ENCODE measurements at places on chromosomes 7 and 10.

GRCh38 chr10:87961314-87961713 is 97.9 kb downstream of the PTEN start:
- DNase-seq, result no peak

- no peak for DNase-seq
Measured at GRCh38 chr10:43852149-43852548, 203.5 kb upstream of the ZNF32 start.

DNA sequence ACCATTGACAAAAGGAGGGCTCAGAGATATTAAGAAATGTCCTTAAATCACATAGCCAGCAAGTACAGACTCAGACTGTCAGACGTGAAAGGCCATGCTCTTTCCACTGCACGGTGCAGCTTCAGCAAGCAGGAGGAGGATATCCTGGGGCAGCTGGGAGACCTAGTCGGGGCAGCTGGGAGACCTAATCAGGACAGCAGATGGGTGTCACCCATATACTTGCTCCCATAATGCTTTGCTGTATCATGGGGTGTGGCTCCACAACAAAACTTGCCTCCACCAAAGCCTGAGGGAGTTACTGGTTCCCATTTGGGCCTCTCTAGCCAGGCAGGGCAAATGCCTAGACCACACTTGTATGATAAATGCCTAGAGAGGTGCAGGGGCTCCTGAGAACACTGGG is 55.4 kb downstream of the GRID1 start:
- DNase-seq, result no peak

- DNase-seq, result no peak
Measured at GRCh38 chr10:97001183-97001991, 169.3 kb downstream of the LCOR start.

GRCh38 chr10:49628599-49628998 is 14.8 kb downstream of the CHAT start:
- DNase-seq, result no peak

- DNase-seq, result no peak
Measured at GRCh38 chr7:111953611-111954010, 252.6 kb downstream of the DOCK4 start.

GRCh38 chr10:31340343-31340742 is 21.3 kb downstream of the ZEB1 start:
- DNase-seq, result no peak

DNA sequence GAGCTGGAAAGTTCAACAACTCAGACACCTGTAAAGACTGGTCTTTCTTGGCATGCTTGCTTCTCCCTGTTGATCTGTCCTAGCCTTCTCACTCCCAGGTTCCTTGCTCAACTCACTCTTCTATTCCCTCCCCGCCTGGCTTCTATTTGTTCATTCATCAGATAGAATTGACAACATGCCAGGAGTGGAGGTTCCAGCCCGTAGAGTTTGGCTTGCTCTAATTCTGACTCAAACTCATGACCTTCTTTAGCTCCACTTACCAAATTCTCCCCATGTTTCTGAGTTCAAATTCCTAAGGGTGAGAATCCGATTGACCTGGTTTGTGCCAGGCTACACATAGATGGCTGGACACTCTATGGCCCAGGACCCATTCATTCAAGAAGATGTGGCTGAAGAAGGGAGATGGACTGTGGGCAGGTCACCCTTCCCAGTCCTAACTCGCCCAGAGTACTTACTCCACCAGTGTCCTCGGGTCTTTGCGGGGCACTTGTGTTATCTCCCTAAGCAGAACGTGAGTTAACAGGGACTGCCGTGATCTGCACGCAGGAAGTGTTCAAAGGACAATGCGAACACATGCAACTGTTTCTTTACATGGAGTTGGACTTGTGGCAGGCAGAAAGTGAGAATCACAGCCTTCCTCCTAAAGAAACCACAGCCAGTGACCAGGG is 4.0 kb upstream of the TMEM236 start:
- no peak for DNase-seq

DNA sequence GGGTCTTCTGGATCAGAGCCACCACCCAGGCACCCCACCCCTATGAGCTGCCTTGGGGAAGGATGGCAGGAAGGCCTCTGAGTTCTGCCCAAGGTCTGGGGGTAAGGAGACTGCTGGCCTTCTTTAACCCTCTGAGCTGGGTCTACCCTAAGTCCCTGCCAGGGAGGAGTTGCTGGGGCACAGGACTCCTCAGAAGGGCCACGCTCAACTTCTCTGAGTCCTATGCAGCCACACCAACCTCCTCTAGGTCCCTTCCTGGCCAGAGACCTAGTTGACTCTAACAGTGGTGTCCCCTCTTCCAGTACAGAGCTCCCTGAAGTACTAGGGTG is 2.6 kb upstream of the NEURL1 start:
- no peak for DNase-seq

GRCh38 chr10:53166325-53166724 is 393.7 kb upstream of the MBL2 start:
- DNase-seq, result no peak

GRCh38 chr7:23120106-23120505 is 14.5 kb downstream of the KLHL7 start:
- no peak for DNase-seq

GRCh38 chr10:82477776-82478175 is 602.8 kb downstream of the NRG3 start:
- DNase-seq, result no peak

DNA sequence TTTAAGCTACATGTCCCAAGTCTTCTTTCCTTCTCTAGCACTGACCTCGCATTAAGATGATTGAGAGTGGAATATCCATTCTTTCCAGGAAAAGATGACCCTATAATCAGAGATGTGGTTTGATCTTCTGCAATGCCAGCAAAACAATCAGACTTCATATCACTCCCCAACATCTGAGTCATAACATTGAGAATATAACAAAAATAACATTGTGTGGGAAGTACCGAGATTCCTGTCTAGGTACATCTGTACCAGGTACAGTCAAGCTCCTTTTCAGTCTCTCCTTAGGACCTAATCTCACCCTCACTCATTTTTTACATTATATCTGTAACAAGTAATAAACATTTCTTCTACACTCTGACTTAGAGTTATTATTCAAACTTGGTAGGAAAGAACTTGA is 201.6 kb downstream of the LRRTM3 start:
- DNase-seq, result no peak

GRCh38 chr10:124596116-124596785 is 134.6 kb downstream of the LHPP start:
- DNase-seq, result no peak

- no peak for DNase-seq
Measured at GRCh38 chr7:11819271-11819670, 12.7 kb downstream of the THSD7A start.

DNA sequence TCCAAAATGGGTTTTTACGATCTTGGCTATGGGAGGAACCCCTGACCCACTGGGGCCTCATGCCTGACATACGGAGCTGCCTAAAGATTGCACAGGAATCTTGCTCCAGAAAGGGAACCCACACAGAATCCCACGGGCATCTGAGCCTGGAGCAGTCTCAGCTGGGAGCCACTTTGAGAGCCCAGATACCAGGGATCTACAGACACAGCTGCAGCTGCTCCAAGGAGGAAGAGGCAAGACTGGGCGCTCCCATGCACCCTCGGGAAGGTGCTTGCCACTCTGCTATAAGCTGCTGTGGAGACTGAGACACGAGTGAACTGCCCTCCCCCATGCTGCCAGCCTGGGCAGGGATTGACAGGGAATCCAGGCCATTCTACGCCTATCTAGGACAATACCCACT is 202.5 kb downstream of the REEP3 start:
- DNase-seq, result no peak

DNA sequence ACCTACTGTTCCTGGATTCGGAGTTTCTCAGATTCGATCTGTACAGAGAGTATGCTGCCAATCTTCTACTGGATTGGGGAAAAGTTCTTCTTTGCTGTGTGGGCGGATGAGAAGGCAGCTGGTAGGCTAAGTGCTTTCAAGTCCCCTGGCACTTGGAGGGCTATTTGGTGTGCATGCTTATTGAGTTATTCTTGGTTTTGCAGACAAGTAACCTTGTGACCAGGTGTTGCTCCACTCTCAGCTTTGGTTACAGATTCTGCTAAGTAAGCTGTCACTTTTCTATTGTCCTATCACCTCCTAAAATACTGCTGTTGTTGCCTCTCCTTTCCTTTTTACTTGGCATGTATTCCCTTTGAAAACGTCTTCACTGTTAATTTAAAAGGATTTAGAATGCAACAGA is 1375.1 kb upstream of the LRRTM3 start:
- DNase-seq, result no peak

GRCh38 chr7:26153823-26154783 is 2.1 kb downstream of the NFE2L3 start:
- no peak for DNase-seq

DNA sequence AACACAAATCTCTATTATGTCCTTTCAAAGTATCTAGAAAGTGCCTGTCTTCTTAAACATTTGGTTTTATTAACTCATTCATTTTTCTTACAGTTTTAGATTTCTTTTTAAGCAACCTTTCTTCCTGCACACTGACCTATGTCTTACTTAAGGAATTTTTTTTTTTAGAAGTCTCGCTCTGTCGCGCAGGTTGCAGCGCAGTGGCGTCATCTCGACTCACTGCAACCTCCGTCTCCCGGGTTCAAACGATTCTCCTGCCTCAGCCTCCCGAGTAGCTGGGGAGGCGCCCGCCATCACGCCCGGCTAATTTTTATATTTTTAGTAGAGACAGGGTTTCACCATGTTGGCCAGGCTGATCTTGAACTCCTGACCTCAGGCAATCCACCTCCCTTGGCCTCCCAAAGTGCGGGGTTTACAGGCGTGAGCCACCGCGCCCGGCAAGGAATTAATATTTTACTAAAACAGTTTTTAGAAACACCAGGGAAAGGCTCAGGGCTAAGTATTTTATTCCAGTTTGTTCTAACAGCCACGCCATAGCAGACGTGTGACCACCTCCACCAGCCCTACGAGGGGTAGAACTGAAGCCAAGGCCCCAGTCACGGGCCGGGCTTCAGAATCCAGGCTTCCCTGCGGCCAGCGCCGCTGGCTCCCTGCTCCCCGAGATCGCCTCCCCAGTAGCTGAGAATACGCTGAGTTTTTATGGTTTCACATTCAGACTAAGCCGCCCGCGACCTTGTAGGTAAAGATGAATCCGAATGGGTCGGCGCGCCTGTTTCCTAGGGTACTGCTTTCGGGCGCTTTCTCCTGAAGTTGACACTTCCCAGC is 941 bp upstream of the LUC7L2 start:
- no peak for DNase-seq

DNA sequence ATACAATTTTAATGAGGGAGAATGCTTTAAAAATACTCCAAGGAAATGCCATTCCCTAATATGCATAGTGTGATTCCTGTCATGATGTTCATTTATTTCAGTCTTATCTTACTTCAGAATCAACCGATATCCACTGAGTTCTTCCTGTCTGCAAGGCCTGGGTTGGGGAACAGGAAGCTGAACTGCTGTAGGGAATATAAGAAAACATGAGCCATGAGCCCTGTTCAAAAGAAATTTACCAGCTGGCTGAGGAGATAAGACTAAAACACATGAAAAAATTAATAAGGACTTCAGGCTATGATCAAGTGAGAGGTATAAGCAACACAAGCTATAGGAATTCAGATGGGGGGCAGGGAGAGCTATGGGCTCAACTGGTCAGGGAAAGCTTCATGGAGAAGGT is 184.7 kb downstream of the PLPP4 start:
- no peak for DNase-seq

GRCh38 chr7:102169651-102170392 is 116.8 kb upstream of the SH2B2 start:
- DNase-seq, result no peak

DNA sequence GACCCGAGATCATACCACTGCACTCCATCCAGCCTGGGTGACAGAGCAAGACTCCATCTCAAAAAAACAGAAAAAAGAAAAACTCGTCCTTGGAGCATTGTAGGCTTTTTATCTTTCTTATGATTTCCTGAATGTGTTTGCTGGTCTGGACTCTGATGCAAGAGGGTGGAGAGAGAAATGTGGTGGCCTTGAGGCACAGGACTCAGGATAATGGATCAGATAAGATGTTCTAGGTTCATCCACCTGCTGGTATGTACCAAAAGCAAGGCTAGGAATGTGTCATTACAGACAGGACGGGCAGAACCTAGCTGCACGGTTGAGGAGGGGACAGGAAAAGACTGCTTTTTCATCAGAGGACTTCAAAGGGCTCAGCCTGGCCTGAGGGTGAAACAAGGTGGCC is 33.5 kb downstream of the GCC1 start:
- DNase-seq, result no peak

DNA sequence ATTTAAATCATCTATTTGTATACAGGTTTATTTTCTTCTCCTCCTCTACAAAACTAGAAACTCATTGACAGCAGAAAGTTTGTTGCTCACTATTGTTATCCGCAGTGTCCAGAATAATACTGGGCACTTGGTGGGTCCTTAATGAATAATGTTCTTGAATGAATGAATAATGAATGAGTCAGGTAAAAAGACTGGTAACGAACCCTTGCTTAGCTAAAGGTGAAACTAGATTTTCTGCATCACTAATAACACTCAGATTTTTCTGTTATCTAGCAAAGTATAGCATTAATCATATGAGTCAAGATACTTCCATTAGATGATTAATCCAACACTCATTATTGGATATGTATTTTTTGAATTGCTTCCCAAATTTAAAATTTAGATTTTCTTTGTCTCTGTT is 953.2 kb downstream of the SORCS3 start:
- DNase-seq, result no peak

GRCh38 chr7:135731-136645 is 56.4 kb upstream of the FAM20C start:
- DNase-seq, result no peak

Data from stimulated activated CD8-positive, alpha-beta memory T cell treated with anti-CD3 and anti-CD28 coated beads, Interleukin-4, amount 100 ng/mL, for 24 hours (primary cell).